ENCODE measurements at places on chromosomes 6 and 20.

GRCh38 chr20:60244373-60245146 lies 286.3 kb downstream of the CDH26 start:
- DNase-seq = no peak

- DNase-seq = no peak
These were observed 51.5 kb upstream of the TRAF3IP2 start for GRCh38 chr6:111657146-111657545.

GRCh38 chr20:47361057-47361915 lies 4.8 kb upstream of the ZMYND8 start:
- DNase-seq = no peak

DNA sequence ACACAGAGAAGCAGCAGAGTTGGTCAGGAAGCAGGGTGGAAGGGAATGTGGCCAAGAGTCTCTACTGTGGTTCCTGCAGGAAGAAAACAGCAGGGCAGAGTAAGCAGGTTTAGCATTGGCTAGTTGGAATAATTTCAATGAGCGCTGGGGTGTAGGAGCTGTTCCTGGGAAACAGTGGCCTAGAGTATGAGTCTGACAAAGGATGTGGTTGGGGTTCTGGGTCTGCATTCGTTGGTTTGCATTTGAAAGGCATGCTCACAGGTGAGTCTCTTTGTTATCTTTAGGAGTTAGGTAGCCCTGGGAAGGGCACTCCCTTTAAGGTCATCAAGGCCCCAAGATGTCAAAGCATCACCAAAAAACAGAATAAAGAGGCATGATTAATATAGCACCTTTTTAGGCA lies 911.6 kb upstream of the SLC35B3 start:
- no peak for DNase-seq

DNA sequence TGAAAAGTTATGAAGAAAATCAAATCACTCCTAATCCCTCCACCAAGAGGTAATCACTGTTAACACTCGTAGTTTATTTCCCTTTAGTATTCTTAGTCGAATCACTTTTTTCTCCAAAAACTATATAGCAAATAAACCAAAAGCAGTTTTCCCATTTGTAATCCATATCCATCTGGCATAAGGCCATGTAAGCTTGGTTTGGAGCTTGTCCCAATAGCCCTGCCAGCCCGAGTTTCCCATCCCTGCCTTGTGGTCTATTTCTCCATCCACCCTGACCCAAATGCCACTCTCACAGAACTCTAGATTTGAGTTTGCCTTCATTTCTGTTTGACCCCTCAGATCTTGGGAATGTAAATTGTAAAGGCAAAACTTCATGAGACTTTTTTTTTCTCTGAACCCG lies 71.8 kb upstream of the DSP start:
- DNase-seq = no peak

- no peak for DNase-seq
These were observed 22.8 kb downstream of the CST5 start for GRCh38 chr20:23856736-23857135.
